Mammary microvascular endothelial cell (primary cell): ENCODE measurements at places on chromosomes 2 and 18. TPM values are rescaled to one million over a fixed set of nuclear protein-coding genes. Genes with fewer than 3 reads are reported as not detected.

Gene ITGA4
- total RNA-seq, result 13.8 and 15.3 TPM in 2 replicates

Gene OR6B3
- not detected in 2 replicates for total RNA-seq

Gene RNU2-63P
- total RNA-seq, result under 0.01 TPM in 1 of 2 replicates, not detected in the other

Gene FAM124B
- total RNA-seq, result 21.3 and 22.1 TPM in 2 replicates

Gene GKN1
- total RNA-seq, result not detected in 2 replicates

Gene ICOS
- not detected in 2 replicates for total RNA-seq

Gene NR4A2
- 0.47 and 0.54 TPM in 2 replicates for total RNA-seq

Gene ERICH2
- total RNA-seq, result not detected in 2 replicates

Gene AQP12A
- not detected in 2 replicates for total RNA-seq

Gene SLC5A7
- total RNA-seq, result not detected in 2 replicates

Gene MC5R
- total RNA-seq, result not detected in 2 replicates

Gene DNER
- total RNA-seq, result 2.1 and 2.6 TPM in 2 replicates

Gene BOK
- total RNA-seq, result 111 TPM in 2 replicates

Gene PROC
- total RNA-seq, result not detected in 2 replicates
